Stimulated activated CD4-positive, alpha-beta T cell treated with anti-CD3 and anti-CD28 coated beads, TNF-alpha, amount 100 ng/mL, for 4 hours (primary cell): ENCODE measurements at places on chromosomes 12 and 14.

GRCh38 chr14:81402123-81402495 is 2.0 kb upstream of the STON2 start:
- no peak for DNase-seq

GRCh38 chr14:50106178-50106577 is 10.2 kb downstream of the VCPKMT start:
- DNase-seq: no peak

DNA sequence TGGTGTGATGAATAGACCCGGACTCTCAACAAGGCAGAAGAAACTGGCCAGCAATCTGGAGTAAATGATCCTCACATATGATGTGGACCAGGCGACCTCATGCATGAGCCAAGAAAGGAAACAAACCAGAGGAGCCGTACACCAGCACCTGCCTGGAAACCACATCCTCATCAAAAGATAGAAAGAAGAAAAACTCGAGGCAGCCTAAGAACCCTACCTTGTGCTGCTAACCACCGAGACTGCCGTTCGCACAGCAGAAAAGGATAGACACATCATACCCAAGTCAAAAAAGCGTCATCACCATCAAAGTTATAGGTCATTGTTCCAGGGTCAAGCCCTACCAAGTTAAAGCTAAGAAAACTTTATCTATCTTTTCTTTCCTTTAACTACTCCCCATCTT is 66.7 kb downstream of the RESF1 start:
- peak; percentile 1 for DNase-seq

GRCh38 chr12:116443821-116444589 is 115.2 kb upstream of the MAP1LC3B2 start:
- no peak for DNase-seq

DNA sequence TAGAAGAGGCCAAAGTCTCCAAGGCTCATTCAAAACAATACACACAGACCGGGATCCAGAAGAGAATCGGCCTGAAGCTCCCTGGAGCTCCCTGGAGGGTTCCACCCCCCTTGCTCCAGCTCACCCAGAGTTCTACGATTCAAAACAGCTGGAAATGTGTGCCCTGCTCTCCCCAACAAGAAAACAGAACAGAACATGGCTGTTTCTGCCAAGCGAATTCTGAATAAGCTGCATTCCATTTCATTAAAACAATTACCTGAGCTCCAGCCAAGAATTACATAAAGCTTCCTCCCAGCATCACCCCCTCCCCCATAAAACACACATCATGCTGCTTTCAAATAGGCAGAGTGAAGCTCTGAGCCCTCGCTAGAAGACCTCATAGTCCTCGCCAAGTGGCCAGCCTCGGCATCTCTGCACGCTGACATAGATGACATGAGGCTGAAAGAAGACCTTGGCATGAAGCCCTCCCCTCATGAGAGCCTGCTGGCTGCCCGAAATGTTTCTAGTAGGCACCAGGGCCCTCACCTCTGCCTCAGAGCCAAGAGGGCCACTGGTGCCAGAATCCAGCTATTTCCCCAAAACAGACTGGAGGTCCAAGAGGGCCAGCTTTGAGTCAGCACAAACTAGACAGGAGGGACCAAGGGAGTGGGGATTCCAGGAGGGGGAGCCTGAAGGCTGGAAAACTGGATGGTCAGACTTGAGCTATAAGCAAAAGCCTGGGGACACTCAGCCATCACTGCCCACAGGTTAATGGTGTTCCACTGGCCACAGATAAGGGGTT is 8.3 kb downstream of the PXN start:
- no peak for DNase-seq

GRCh38 chr12:63495974-63496373 is 172.3 kb downstream of the DPY19L2 start:
- no peak for DNase-seq

GRCh38 chr12:116172224-116172849 is 105.2 kb downstream of the MED13L start:
- no peak for DNase-seq

DNA sequence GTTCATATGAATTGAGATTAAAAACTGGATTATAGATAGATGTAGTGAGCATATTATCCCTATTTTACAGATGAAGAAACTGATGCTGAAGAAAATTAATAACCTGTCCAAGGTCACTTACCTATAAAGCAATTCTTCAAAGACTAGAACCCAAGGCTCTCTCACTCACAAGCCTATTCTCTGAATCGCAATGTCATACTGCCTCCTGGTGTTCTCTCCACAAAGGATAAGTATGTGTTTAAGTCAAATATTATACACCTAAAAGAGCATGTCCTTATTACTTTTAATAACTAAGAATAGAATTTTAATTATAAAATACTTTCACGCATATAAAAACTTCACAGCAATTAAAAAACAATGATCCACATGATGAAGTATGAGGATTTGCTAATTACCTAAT is 721.3 kb upstream of the USP15 start:
- DNase-seq: no peak

GRCh38 chr12:32609966-32610365 is 69.1 kb upstream of the DNM1L start:
- no peak for DNase-seq

- no peak for DNase-seq
These were observed 17.0 kb downstream of the ATP2B1 start for GRCh38 chr12:89691659-89692058.

- DNase-seq: no peak
These were observed 65.9 kb upstream of the CCDC198 start for GRCh38 chr14:57559576-57559975.

- no peak for DNase-seq
These were observed 11.5 kb downstream of the TEAD4 start for GRCh38 chr12:2970744-2971143.

- no peak for DNase-seq
These were observed 1.7 kb downstream of the TPCN1 start for GRCh38 chr12:113222730-113223531.
